K562 (cell line): ENCODE measurements at places on chromosomes 6 and 20.

- DNase-seq: no peak
Observed at GRCh38 chr6:152071318-152071717, 263.8 kb downstream of the ESR1 start.

GRCh38 chr6:106396426-106397220, 36.1 kb downstream of the CRYBG1 start:
- DNase-seq: no peak

DNA sequence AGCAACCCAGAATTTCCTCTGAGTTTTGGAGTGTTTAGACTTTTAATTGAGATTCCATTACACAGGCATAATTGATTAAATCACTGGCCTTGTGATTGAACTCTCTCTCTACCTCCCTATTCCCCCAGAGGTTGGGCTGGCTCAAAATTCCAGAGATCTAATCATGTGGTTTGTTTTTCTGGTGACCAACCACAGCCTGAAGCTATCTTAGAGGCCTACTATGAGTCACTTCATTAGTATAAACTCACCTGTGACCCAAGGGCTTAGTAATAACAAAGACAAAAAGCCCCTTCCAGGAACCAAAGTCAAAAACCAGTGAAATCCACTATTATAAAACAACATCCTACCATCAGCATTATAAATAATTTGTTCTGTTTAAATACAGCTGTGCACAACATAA, 992.5 kb upstream of the CITED2 start:
- DNase-seq: no peak

DNA sequence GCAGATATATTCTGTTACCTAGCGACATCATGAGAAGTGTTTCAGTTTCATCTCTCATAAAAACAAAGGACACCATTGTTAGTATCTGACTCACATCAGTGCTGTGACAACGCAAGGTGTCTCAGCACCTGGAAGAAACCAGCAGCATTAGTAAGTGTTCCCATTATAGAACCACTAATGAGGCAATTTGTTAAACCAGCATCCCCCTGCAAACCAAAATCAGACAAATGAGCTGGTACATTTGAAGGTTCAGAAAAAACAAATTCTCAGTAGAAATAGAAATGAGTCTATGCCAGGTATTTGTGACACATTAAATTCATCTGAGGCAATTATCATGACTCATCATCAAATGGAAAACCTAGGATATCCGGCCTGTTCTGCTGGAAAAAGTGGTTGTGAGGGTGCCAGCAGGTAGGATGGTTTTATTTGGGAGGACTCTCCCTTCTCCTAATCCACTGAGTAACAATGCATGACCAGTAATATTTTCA, 151.7 kb downstream of the TMEM200A start:
- DNase-seq: no peak

DNA sequence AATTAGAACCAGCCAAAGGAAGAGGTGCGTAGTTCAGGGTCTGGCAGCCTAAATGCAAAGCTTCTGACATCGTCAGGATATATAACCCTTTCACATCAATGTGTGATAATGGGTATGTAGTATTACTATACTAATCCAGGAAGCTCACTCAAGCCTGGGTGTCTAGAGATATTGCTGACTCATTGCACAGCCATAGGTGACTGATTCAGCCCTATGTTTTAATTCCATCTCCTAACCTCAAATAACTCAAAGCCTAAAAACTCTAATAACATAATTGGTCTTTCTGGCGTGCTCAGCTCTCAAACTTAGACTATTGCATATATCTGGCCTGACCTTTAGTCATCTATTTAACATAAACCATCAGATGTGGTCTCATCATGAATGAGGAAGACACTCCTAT, 658.4 kb downstream of the TBC1D32 start:
- DNase-seq: no peak

GRCh38 chr6:144729502-144729901, 444.4 kb downstream of the UTRN start:
- DNase-seq: no peak

- DNase-seq: no peak
Observed at GRCh38 chr6:57063847-57064246, 17.4 kb downstream of the KIAA1586 start.

DNA sequence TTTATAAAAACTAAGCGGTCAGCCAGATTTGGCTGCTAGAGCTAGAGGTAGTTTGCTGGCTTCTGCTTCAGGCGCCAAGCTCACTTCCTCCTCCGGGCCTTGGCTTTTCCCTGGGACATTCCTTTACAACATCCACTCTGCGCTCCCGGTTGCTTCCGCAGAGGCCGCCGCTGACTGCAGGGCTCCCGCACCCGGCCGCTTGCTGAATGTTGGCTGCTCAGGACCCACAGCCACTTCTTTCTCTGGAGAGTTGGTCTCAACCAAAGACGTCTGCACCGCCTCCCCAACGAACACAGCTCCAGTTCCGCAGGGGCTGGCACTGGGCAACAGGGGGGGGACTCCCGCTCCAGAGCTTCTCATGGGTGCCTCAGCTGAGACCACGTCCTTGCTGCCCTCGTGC, 282.8 kb downstream of the TFAP2C start:
- no peak for DNase-seq

DNA sequence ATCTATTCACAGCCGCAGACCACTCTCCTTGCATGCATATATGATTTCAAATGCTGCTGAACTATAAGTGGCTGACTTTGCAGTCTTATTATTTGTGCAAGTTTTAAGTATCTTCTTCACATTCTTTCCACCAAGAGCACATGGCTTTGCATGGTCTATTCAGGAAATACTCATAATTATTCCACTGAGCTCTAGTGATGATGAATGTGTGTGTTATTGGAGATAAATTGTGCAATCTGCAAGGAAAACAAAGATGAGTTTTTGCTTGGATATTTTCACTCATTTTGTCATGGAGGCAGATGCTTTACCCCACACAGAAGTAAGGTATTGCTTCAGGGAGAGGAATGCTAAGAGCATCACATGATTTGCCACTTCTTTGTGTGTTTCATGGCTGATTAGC, 764.6 kb downstream of the TBC1D32 start:
- no peak for DNase-seq

DNA sequence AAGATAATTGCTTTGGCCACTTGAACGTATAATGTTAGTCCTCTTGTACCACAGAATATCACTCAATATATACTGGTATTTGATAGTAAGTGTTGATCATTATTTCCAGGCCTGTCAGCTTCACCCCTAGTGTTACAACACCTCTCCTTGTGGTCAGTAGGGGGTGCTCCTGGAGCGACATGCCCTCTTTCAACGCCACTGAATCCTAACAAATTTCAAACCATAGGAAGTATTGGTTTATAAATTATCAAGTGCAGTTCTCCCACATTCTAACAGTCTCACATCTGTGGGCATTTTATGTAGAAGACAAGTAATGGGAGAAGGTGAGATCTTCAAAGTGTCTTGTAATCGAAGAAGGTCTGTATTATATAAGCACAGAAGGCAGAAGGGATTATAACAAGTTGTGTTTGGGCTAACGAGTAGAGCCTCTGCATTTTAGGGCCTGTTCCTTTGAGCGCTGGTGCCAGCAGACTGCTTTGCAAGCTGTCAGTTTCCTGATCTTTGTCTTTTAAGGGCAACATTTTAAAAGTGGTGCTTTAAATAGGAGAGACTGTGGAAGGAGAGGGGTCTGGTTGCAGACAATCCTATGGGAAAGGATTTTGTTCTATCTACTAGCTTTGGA, 57.1 kb upstream of the CEP162 start:
- peak; percentile 50 for DNase-seq

GRCh38 chr6:15303162-15303919, 57.5 kb downstream of the JARID2 start:
- peak; percentile 75 for DNase-seq

DNA sequence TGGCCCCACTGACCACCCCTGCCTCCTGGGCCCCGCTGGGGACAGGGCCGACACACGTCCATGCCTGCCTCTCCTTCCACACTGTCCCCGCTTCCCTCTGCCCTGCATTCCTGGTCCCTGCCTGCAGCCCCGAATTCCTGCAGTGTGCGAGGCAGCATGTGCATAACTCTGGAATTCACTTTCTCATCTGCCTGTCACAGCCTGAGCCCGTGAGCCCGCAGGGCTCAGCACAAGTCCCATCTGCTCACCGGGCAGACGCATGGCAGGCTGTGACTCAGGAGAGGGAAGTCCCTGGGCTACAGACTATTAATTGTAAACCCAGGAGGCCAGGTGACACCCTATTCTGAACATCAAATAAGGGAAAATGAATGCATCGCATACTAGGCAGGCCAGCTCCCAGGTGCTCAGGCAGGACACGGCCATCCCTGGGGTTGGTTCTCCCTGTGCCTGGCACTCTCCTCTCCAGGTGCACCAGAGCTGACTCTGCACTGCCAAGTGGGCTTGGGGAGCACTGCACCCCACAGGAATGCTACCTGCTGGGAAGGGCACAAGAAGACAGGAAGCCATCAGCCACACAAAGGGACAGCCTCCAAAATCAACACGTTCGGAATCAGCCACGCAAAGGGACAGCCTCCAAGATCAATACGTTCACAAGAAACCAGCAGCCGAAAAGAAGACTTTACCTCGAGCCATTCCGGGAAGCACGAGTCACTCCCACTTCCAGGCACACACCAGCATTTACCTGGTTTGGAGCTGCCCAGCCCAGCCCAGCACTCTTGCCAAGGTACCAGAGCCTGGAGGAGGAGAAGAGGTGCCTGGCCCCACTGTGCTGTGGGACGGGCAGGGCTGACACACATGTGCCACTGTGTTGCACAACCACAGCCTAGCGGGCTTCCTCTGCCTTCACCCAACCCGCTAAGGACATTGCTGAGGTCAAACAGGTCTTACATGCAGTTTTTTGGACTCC, 65.9 kb downstream of the DLL1 start:
- DNase-seq: no peak

- DNase-seq: no peak
Observed at GRCh38 chr6:77173472-77174074, 289.7 kb downstream of the HTR1B start.

DNA sequence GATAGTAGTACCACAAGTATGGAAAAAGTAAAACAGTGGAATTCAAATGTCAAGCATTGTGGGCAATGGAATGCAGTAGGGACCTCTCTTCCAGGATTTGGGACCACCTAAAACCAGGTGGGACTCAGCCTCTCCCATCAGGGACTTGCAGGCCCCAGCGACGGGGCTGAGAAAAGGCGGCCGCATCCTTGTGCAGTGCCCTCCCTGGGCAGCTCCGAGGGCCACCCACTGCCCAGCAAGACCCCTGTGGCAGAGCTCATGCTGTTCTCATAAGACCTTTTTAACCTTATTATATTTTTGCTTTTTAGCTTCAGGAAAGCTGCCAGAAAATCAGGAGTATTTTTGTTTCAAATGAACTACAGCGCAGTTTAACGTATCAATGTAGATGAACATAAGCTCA, 142.6 kb upstream of the RPS6KA2 start:
- DNase-seq: no peak

- DNase-seq: no peak
Observed at GRCh38 chr6:125102891-125103290, 50.7 kb upstream of the TPD52L1 start.

DNA sequence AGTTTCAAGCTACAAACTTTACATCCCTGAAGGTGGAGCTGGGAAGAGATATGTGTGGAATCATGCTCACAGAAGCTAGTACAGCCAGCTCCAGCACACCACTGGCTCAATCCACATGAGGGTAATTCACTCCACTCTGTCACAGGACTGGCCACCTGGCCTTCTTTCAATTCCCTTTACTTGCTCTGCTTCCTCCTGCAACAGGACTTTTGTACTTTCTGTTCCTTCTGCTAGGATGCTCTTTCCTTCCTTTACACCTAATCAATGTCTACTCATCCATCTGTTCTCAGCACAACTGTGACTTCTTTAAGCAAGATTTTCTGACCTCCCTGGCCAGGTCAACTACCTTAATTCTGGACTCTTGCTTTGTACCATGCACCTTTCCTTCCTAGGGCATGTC, 39.4 kb upstream of the MYB start:
- DNase-seq: no peak

- DNase-seq: no peak
Observed at GRCh38 chr6:157198425-157199279, 124.7 kb downstream of the TMEM242 start.
